Left forelimb (tissue), 1 donor: ENCODE measurements at places on chromosomes 16 and 17.

DNA sequence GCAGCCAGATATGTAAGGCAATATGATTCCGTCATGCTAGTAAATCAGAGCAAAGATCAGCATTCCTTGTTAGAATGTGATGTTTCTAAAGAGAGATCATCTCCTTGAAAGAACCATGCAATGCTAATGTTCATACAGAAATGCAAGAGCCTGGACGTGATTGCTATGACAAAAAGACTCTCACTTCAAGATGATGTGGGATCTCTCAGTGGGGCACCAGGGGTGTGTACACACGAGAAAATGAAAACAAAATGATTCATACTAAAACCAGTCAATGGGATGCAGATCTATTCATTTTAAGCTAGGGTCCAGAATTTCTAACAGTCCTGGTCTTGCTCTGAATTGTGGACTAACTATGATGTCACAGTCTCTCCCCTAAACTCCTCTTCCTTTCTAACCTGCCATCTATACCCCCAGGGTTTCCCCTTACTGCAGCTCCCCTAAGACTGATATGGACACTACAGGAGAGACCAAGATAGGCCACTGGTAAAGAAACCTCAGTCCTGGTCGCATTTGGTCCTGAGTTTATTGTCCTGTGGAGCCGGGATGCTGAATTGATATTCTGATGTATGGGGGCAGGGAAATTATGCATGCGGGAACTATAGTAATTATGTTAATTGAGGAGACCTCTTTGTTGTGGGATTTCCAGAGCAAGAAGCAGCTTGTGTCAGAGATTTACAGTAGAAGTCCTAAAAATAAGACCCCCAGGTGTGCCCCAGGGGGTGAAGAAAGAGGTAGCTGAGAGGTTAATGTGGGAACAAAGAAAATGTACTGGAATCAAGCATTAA, 179.0 kb downstream of the PMP22 start:
- no peak for DNase-seq

DNA sequence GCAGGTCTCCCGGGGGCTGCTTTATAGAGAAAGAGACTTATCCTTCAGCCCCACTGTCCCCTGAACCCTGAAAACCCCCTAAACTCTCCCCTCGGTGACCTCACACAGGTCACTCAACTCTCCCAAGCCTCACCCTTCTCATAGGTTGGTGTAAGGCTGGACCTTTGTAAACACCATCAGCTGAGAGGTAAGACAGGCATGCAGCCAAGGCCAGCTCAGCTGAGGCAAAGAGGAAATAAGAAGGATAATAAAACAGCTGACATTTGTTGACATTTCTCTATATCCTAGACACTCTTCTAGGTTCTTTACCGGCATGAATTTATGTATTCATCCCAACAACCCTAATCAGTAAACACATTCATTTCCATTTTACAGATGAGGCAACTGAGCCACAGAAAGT, 134.3 kb downstream of the CCT6B start:
- DNase-seq, result no peak

DNA sequence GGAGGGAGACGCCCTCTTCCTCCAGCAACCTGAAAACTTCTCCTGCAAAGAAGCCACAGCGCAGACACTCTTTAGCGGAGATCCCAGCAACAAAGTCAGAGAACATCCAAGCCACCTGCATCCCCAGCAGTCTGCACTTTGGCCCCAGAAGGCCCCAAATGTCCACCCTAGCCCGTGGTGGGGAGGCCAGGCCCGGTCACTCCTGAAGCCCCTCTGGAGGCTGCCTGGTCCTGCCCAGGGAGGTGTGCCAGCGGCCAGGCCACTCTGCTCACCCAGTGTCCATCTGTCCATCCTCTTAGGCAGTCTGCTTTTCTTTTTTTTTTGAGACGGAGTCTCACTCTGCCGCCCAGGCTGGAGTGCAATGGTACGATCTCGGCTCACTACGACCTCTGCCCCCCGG, 5.4 kb downstream of the HAGHL start:
- no peak for DNase-seq

DNA sequence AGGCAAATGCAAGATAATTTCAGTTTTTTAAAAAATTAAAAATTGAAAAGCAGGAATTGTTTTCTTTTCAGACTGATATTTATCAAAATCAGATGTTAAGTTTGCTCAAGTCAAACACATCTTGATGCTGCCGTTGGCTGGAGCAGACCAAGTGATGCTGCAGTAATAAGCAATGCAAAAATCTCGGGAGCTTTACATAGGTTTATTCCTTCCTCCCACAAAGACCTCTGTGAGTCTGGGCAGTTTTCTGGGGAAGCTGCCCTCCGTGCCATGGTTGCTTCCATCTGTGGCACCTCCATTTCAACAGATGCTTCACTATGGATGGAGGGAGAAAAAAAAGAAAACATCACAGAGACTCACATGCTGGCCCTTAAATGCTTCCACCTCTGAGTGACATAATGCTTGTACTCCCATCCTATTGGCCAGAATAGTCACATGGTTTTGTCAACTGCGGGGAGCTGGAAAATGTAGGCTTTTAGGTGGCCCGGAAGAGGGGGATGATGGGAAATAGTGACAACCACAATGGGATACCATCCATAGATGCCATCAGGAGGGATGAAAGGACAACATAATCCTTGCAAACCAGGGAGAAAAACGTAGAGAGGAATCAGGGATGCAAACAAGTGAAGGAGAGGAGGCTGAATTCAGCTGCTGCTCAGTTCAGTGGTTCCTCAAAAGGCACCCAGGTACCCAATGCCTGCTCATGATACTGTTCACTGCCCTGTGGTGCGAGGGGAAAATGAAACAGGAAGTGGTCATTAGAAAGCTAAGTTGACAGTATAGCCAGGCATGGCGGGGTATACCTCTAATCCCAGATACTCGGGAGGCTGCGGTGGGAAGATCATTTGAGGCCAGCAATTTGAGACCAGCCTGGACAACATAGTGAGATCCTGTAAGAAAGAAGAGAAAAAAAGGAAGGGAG, 13.5 kb upstream of the ERCC4 start:
- no peak for DNase-seq

DNA sequence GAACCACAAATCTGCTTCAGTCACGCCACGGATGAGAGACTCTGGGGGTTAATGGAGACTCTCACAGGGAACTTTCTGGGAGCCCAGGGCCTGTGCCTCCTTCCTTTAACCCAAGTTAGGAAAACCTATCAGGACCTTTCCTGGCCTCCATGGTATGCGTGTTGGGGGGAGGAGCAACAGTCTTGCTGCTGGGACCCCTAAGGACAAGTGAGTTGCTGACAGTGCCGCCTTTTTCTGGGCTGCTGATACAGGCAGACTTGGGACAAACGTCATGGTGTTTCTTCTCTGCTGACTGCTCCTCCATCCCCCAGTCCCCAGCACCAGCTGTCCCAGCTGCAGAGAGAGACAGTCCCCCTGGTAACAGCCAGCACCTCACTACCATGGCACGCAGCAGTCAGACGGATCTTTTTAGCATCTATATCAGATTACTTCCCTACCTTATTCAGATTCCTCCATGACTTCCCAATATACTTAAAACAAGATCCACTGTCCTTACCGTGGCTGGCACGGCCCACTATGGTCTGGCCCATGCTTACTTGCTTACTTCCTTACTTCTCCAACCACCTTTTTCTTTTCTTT, 6.5 kb downstream of the DPEP2NB start:
- no peak for DNase-seq

DNA sequence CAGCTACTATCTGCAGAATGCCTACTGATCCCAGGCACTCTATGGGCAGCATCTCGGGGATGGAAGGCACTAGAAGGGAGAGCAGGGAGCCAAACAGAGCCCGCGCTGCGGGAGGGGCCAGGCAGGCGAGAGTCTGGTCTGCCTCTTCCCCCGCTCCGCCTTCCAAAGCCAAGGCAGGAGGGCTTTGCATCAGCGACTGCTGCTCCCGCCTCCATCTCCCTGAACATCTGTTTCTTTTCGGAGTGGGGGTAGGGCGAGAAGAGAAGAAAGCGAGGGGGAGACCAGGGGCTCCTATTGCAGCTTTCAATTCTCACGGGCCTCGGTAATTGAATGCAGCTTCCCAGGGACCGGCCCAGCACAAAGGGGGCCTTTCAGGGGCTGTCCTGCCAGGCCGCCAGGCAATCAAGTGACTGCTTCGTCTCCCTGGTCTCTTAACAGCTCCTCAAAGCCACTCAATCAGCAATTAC, 31.4 kb upstream of the CDC42EP4 start:
- DNase-seq, result peak; percentile 88

DNA sequence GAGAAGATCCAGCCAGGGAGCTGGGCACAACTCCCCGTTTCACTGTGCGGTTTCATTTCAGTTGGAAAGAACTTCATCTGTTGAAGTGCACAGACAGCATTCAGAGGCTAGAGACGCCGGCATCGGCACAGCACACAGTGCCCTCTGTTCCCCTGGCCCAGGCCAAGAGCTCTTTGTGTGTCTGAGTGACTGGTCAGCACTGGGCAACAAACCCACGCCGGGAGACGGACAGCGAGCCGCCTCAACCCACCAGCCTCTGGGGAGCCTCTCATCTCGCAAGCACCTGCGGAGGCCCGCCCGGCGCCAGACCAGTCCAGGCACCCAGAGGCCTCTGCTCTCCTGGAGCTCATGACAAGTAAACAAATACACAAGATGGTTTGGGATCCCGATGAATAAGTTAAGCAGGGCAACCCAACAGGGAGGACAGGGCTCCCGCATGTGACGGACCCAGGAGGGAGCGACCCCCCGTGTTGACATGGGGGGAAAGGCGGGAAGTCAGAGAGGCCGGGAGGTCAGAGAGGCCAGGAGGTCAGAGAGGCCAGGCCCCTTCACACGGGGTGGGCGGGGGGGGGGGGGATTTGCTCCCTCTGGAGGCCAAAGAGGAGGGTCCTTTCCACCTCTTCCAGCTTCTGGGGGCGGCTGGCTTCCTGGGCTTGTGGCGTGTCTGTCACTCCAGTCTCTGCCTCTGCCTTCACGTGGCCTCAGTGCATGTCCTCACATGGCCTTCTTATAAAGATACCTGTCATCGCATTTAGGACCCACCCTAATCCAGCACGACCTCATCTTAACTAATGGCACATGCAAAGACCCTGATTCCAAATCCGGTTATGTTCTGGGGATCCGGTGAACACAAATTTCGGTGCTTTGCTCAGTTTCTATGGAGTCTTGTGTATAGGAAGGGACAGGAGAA, 25.8 kb upstream of the KLHDC4 start:
- no peak for DNase-seq

DNA sequence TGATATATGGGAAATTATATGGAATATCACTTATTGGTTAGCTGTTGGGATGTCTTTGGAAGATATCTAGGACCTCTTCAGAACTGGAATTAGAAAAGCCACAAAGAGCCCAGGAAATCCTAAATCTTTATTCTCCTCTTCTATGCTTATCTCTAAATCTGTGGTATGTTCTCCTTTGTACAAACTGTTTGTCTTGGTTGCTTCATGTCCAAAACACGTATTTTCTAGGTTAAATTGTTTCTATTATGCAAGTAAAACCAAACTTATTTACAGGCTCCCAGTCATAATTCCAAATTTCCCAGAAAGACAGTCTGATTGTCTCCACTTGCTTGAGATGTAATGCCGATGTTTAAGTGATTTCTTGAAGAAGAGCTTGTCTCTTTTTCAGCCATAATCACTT, 650.9 kb downstream of the CDH11 start:
- DNase-seq, result no peak
